ENCODE measurements at places on chromosomes 5 and 9.

- DNase-seq: no peak
These were observed 54.8 kb downstream of the FAM81B start for GRCh38 chr5:95445995-95446394.

- no peak for DNase-seq
These were observed 1050.2 kb downstream of the CDH12 start for GRCh38 chr5:21802869-21803490.

GRCh38 chr5:61784341-61784740, 452.3 kb downstream of the ZSWIM6 start:
- no peak for DNase-seq

DNA sequence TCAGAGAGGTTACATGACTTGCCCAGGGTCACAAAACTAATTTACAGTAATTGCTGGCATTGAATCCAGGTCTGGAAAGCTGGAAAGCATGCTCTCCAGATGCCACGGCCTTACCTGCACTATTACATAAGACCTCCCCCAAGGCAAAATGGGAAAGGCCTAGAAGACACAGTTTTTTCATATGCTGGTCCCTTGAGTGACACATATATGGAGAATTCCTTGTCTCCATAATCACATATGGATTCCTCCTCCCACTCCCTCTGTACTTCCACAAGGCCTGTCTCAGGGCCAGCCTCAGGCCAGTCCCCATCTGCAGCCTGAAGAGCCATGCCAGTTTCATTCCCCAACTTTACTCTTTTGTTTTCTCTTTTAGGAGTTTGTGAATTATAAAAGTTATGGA, 28.6 kb upstream of the MEIKIN start:
- DNase-seq: no peak

- DNase-seq: no peak
These were observed 9.9 kb downstream of the LEAP2 start for GRCh38 chr5:132883261-132883834.

GRCh38 chr5:94571415-94571814, 47.0 kb downstream of the KIAA0825 start:
- no peak for DNase-seq

DNA sequence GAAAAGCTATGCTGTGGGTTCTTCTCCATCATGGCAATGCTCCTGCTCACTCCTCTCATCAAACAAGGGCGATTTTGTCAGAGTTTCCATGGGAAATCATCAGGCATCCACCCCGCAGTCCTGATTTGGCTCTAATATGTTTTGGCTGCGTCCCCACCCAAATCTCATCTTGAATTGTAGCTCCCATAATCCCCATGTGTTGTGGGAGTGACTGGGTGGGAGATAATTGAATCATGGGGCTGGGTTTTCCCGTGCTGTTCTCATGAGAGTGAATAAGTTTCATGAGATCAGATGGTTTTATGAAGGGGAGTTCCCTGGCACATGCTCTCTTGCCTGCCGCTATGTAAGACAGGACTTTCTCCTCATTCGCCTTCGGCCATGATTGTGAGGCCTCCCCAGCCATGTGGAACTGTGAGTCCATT, 163.8 kb downstream of the GADD45G start:
- no peak for DNase-seq

- DNase-seq: no peak
These were observed 138.0 kb upstream of the KCNN2 start for GRCh38 chr5:114223866-114224265.

- DNase-seq: no peak
These were observed 11.5 kb downstream of the NFIB start for GRCh38 chr9:14302405-14302804.

GRCh38 chr5:107251151-107251550, 419.6 kb downstream of the EFNA5 start:
- DNase-seq: no peak

DNA sequence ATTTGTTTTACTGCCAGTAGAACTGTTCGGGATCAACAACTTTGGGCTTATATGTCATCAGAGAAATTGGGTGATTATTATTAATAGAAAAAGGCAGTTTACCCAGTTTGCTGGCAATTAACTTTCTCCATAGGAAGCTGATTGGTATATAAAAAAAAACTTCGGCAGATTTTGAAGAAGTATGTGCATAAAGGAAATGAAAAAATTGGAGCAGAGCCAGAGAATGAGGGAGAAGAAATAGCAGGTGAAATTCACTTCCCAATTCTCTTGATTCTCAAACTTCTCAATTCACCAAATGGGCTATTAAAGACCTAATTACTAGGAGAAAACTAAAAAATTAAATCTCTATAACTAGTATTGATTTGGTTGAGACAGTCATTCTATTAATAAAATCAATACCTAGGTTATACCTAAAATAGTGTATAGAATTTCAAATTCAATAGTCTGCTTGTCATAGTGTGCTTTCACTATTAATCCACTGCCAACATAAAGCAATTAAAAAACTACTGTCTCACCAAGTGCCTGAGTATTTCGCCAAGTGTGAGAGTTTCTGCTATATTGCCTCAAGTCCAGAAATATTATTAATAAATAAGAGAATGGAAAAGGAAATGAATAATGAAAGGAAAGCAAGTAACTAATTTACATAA, 47.5 kb downstream of the STX17 start:
- no peak for DNase-seq

DNA sequence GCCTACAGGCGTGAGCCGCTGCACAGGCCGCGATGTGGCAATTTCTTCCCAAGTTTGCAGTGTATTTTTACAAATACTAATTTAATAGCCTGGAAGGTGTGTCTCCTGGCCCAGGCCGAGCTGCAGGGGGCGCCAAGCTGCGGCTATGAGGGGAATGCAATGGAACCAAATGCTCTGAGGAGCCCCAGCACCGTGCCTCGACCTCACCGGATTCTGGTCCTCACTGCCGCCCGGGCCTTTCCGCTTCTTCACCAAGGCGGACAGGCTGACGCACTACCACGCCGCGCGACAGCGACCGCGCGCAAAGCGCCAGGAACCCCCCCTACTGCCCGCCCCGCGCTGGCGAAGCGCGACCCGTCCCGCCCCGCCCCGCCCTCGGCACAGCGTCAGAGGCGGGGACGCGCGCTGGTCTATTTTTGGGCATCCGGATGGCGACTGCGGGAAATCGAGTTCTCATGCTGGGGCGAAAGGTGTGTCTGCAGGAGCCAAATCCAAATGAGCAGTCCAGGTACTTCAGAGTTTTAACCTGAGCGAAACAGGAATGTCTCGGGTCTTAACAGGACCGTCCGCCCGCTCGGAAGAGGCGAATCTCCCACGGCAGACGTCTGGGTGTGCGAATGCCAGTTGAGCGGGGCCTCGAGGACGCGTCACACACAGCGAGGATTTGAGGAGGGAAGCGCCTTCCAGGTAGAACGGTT, 31.7 kb upstream of the PRXL2C start:
- DNase-seq: peak; percentile 51

DNA sequence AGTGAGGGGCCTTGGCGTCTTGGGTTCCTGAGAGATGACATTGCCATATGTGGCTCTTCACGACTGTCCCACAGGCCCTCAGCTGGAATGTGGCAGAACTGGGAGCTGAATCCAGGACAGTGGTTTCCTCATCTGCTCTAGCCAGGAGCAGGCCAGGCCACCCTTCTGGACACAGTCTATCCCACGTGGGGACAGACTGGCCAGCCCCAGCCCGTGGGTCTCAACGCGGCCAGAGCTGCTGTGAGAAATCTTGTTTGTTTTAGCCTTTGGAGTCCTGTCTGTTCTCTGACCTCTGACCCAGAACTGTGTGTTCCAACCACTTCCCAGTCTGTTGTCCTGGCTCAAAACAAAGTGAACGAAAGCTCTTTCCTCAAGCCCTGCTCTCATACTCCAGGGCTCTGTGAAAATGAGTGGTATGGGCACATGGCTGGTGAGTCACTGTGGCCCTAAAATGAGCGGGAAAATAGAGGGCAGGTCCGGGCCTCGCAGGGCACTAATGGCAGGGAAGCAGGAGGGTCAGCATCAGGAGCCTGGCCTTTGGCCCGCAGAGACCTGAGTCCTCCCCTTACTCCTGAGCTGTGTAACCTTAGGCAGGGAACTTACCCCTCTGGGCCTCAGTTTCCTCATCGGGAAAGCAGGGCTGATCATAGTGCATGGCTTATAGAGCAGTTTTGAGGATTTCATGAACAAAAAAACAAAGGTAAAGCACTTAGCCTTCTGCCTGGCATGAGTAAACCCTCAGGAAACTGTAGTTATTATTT, 34.8 kb upstream of the GLRX start:
- no peak for DNase-seq

DNA sequence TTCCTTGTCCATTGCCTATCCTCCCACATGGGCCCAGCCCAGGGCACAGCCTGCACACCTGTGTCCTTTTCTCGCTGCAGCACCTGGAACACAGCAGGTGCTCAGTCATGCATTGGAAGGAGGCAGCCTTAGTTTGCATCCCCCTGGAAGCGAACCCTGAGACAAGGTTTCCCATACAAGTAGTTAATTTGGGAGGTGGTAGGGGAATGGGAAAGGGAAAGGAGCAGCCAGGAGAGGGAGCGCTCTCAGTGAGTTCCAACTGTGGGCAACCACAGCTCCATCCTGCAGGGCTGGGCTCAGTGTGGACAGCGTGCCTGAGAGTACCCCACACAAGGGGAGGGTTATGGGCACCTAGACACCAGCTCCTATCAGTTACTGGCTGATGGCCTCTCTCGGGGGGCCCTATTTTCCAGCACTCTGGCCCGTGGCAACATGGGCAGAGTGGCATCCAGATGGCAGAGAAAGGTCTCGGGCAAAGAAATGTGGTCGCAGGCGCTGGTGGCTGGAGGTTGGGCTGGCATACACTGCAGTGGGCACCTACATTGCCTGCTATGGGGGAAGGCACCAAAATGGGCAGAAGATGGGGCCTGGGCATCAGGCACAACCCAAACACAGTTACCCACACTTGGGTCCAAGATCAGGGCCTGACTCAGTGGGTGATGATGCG, 50.1 kb downstream of the TSPAN17 start:
- DNase-seq: no peak

DNA sequence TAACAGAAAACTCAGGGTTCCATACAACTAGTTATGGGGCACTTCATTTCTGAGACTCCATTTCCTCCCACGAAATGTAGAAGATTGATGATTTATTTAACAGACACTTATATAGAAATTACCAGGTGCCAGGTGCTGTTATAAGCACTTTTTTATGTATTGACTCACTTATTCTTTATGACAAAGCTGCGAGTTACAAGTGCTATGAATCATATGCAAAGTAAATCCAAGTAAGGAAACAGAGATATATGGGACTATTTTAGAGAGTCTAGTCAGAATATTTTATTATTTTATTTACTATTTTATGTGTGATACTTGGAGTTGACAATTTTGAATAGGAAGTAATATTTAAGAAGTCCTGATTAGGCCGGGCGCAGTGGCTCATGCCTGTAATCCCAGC, 822.8 kb upstream of the C9orf72 start:
- no peak for DNase-seq

Measured in stimulated activated CD8-positive, alpha-beta memory T cell treated with anti-CD3 and anti-CD28 coated beads, Interleukin-2, amount 100 ng/mL, for 1 hour (primary cell).